Activated CD4-positive, CD25-positive, alpha-beta regulatory T cell (primary cell): ENCODE measurements at places on chromosomes 7 and 10.
A peak's percentile ranks its signal among the peaks of the same experiment; 100 is the strongest.

DNA sequence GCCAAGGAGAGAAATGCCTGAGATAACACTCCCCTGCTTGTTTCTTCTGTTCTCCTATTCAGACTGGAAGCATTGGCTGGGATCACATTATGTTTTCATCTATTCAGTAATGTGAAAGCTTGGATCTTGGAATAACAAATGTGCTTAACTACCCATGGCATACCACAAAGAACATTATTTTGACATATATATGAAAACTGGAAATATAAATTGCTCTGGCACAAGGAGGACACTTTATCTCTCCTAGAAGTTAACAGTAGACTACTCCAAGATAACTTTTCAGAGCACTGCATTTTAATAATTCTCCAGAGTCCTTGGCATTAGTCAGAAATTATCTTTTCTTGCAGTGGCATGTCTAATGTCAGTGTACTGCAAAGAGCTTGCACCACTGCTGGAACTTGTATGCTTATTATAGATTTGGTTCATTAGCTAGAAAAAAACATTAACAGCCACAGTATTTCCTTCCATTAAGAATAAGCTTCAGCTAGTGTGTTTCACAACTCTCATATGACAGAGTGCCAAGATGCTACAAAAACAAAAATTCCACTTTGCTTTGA lies 169.3 kb upstream of the LRRN3 start:
- no peak for DNase-seq

- DNase-seq, result no peak
Measured at GRCh38 chr7:156906200-156906649, 13.2 kb upstream of the LMBR1 start.

DNA sequence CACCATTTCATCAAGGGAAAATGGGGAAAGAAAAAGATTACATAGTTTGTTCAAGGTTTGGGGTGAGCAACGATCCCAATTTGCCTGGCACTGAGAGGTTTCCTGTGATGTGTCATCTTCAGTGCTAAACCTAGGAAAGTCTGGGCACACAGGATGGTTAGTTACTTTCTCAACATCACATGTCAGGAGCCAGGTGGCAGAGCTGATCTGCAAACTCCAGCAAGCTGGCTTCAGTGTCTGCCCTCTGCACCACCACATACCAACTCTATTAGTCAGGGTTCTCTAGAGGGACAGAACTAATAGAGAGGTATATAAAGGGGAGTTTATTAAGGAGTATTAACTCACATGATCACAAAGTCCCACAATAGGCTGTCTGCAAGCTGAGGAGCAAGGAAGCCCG lies 11.3 kb downstream of the ADAM12 start:
- no peak for DNase-seq

DNA sequence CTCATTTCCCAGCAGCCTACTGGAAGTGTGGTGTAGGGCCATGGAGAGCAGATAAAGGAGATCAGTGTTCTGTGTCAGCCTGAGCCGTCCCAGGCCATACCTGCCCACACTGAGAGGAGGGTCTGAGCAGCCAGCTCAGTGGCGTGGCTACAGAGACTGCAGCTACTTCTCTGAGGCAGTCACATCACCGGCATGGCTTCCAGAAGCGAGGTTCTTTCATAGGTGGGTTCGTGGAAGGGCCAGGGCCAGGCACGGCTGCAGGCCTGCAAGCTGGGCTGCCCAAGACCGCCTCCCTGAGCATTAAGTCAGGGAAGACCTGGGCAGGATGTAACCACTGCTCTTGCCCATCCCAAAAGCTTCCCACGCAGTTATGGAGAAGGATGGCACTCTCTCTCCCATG lies 34.9 kb downstream of the LDB3 start:
- no peak for DNase-seq

DNA sequence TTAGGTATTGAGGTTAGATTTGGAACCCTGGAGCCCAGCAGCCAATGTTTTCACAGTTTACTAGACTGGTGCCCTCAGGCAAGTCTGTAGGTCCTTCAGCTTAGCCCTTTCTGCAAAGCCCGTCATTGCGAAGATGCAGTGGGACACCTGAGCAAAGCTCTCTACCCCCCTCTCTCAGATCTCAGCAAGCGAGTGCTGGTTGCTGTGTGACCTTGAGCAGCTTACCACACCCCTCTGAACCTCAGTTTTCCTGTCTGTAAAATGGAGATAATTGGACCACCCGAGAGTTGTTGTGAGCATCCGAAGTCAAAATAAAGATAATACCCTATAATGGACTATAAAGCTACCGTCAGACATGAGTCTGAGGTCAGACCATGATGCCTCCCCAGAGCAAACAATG lies 3.7 kb downstream of the NPC1L1 start:
- no peak for DNase-seq

- no peak for DNase-seq
Measured at GRCh38 chr7:37674531-37674930, 9.0 kb upstream of the GPR141 start.

GRCh38 chr10:87038786-87039185 lies 18.7 kb downstream of the FAM25A start:
- no peak for DNase-seq

DNA sequence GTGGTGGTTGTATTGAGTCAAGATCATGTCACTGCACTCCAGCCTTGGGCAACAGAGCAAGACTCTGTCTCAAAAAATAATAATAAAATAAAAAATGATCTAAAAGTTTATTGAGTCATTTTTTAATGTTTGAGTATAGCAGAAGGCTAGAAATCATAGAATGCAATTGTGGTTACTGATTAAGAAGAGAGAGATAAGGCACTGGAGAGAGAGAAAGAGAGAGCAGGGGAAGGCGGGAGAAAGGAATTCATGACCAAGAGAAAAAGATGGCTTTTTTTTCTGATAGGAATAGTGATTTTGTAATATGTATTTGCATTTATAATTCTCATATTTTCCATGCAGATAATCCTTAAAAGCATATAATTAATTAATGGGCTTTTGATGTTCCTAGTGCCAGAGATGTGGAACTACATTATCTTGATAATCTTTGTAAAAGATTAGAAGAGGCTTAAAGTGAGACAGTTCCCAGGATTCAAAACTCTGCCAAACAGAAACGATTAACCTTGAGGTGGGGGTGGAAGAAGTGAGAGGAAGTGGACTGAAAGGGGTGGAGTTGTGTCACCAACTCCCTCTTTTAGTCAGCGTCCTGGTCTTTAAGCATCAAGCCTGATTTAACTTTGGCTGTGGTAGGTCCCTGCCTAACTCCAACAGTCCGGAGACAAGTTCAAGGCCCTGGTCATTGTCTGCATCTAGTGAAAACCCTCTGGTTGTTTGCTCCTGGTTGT lies 76.2 kb downstream of the CHN2 start:
- DNase-seq, result no peak

GRCh38 chr7:16978358-16979244 lies 96.8 kb upstream of the AGR3 start:
- no peak for DNase-seq

DNA sequence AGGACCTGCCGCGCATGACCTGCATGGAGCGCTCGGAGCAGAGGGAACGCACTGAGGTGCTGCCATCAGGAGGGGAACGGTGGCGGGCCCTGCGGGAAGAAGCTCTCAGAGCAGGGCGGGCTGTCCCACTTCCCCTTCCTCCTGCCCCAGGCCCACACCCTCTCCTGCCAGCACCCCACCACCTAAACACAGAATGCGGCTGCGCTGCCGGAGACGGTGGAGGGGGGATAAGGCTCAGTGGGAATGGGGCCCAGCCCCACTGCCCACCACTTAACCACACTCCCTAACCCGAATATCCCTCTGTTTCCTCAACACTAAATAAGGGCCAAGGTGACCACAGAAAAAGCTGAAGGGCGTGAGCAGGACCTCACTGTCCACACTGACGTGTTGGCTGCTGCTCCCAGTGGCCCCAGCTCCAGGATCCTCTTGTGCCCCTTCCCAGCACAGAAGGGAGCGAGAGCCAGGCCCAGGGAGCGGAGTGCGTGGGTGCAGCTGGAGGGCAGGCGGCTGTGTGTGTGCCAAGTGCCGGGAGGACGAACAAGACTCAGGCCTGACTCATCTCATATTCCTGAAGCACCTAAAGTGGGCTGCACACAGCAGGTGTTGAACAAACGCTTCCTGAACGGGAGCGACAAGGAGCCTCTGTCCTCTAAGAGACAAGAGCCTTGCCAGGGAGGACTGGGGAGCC lies 116.8 kb downstream of the MAD1L1 start:
- no peak for DNase-seq

GRCh38 chr10:3389130-3389529 lies 216.5 kb upstream of the PITRM1 start:
- no peak for DNase-seq

DNA sequence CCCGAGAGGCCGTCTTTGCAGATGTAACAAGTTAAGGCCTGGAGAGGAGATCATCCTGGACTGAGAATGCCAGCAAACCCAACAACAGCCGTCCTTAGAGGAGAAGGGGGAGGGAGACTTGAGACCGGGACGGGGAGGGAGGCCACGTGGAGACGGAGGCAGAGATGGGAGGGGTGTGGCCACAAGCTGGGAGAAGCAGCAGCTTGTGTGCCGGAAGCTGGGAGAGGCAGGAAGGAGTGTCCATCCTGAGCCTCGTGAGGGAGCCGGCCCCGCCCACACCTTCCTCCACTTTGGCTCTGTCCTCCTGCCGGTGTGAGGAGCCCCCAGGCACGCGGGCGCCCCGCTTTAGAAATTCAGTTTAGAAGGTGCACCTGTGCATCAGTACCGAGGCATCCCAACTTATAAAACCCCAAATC lies 95.7 kb downstream of the DNAJB6 start:
- DNase-seq, result no peak

DNA sequence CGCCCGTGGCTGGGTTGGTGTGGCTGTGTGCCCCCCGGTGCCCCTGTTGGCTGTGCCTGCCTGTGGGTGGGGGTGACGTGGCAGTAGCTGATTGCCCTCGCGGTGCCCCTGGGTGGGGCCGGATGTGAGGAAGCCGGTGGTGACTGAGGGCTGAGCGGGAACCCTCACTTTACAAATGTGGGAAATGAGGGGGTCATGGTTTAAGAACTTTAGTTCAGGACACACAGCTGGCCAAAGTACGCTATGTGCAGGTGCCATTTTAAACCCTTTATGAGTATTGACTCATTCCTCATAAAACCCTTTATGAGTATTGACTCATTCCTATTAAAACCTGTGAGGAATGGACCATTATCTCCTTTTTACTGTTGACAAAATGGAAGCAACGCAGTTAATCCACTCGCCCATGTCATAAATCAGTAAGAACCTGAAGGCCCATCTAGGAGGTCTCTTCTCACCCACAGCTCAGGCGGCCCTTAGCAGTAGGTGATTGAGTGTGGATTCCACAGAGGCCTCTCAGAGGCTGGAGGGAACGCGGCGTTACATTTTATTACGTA lies 290.1 kb upstream of the COBL start:
- no peak for DNase-seq

DNA sequence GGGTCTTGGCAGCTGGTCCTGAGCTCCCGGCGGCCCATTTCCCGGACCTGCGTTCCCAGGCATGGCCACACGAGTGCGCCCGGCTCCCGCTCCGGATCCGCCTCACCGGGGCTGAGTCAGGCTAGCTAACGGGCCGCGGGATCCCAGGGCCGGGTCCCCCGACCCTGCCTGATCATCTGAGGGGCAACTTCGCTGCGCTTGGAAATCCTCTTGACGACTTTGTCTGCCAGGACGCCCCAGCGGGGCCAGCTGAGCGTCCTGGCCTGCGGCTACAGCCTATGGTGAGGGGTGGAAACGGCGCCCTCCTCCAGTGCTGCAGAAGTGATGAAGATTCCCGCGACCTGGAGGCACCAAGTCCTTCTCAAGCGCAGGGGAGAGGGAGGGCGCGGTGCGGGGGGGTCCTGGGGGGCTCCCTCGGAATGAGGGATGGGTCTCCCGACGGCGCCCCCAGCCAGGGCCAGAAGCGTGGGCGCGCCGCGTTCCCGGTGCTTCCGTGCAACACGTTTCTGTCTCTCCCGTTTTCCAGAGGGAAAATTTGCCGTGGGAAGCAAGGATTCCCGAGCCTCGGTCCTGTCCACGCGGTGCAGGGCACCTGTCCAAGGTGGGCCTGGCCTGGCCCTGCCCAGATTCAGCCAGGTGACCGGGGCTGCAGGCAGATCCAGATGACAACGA lies 212.4 kb downstream of the CCSER2 start:
- DNase-seq, result peak; percentile 51

GRCh38 chr7:51015581-51015980 lies 232.9 kb upstream of the GRB10 start:
- no peak for DNase-seq

DNA sequence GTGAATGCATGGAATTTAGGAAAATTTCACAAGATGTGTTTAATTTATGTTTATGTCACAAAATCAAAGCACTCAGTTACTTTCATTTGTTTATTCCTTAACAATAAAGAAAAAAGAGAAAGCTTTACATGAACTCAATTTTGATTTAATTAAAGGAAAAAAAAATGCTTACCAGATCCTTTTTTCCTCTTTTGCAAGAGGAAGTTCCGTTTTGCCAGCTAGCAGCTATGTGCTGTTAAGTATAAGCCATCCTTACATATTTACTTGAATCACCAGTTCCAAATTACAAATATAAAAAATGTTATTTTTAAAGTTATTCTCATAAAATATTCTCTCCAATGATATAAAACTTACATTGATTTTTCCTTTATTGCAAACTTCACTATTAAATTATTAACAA lies 12.7 kb downstream of the MRC1 start:
- no peak for DNase-seq

GRCh38 chr7:5481241-5482019 lies 57.8 kb upstream of the TNRC18 start:
- no peak for DNase-seq

- no peak for DNase-seq
Measured at GRCh38 chr10:122022276-122022675, 33.3 kb downstream of the TACC2 start.

DNA sequence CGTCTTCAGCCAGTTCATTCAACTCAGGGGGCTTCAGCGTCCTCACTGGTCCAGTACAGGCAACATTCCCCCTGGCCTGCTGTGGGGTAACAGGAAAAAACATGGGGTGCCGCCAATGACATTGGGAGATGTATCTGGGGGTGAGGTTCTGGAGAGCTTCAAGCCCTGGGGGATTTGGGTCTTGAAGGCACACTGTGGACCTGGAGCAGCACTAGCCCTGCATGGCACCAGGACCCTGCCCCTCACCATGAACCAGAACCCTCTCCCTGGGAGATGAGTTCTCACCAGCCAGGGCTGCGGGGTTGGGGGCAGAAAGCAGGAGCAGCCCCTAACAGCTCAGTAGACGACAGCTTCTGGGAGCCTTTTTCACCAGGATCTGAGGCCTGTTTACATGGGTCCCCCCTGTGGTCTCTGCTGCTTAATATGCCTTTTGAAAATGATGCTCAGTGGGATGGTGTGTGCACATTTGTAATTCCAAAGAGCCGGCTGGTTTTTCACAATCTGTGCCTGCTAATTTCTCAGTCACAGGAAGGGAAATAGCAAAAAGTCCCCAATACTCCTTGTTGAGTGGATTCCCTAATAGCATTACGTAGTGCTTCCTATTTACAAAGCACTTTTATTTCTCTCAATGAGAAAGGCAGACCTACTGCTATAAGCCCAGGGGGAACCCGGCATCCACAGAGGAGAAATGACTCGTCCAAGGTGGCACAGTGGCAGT lies 509.5 kb downstream of the RPS24 start:
- no peak for DNase-seq

GRCh38 chr10:104199567-104199966 lies 32.6 kb downstream of the CFAP43 start:
- no peak for DNase-seq

GRCh38 chr10:98374217-98374985 lies 40.6 kb downstream of the PYROXD2 start:
- no peak for DNase-seq

GRCh38 chr10:118871244-118871865 lies 116.6 kb upstream of the CACUL1 start:
- DNase-seq, result no peak

- DNase-seq, result no peak
Measured at GRCh38 chr10:24962995-24963394, 10.6 kb upstream of the PRTFDC1 start.

- no peak for DNase-seq
Measured at GRCh38 chr10:115164220-115164619, 71.1 kb downstream of the ATRNL1 start.
